ENCODE measurements at places on chromosomes 4 and X.

DNA sequence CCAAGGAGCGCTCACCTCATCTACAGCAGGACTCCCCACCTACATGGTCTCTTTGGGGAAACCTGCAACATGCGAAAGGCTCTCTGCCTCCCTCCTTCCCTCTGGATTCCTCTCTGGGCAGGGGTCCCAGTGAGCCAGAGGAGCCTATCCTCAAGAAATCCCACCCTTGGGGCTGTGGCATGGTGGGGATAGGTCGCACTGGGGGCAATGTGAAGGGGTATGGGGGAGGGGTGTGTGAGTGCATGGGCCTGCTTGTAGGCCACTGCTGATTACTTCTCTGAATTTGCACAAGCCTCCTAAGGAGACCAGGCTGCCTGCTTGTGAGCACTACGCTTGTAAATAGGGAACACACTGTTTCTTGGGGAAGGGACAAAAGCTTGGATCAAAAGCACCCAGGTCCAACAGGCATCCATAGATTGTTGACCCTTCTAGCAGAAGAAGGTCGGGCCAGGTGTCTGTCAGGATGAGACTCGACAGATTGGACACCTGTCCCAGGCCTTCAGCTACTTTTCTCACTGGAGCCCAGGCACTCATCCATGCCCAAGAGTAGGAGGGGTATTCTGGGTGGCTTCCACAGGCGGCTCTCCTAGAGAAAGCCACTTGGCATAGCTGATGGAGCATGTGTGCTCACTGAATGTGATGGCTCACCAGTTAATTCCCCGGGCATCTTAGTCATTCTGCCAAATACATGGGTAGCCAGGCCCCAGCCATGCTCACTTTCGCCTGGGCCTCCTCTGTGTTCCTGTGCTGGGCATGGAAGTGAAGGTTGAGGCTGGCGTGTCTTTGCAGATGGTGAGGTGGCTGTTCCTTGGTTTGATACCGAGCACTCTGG, 75.0 kb downstream of the NBDY start:
- DNase-seq, result no peak

DNA sequence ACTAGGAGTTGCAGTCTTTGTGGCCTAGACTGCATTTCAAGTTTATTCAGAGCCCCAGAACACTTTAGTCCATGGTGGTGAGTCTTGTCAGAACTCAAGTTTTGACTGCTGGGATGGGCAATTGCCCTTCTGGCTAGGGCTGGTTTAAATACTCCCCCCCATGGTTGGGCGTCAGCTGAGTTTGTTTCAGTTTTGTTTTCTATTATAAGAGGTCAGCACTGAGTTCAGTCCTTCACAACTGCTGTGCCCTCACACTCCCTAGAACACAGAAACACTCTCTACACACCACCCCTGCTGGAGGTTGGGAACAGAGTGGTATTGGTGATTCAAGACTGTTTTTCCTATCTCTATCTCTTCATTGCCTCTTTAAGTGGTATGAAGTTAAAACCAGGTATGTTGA, 217.0 kb downstream of the GUCY2F start:
- no peak for DNase-seq

DNA sequence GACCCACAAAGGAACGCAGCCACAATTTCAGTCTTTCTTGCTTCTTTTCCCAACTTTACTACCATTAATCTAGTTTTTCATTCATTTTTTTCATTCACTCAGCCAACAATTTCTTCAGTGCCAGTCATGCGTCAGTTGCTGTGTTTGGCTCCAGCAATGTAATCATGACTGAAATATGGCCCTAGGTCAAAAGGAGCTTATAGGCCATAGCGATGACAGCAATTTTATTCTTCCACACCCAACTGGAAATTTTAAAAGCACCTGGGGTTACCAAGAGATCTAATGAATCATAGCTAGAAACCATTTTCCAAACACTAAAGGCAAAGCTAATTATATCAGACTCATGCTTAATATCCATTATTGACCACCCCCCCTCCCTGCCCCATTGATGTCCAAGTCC, 29.8 kb upstream of the C1QTNF7 start:
- no peak for DNase-seq

DNA sequence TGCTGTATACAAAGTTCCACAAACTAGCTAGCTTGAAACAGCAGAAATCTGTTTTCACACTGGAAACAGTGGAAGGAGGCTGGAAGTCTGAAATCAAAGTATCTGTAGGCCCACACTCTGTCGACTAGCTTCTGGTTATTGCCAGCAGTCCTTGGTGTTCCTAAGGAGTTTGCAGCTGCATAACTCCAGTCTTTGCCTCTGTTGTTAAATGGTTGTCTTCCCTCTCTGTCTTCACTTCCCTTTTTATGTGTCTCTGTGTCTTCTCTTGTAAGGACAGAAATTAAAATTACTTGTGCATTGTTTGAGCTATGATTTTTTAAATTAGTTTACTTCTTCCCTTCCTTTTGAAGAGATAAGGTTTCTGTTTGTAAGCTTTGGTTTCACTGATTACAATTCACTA, 8.2 kb downstream of the MTHFD2L start:
- DNase-seq, result no peak

- DNase-seq, result no peak
Measured at GRCh38 chrX:40437348-40437747, 143.4 kb upstream of the ATP6AP2 start.

DNA sequence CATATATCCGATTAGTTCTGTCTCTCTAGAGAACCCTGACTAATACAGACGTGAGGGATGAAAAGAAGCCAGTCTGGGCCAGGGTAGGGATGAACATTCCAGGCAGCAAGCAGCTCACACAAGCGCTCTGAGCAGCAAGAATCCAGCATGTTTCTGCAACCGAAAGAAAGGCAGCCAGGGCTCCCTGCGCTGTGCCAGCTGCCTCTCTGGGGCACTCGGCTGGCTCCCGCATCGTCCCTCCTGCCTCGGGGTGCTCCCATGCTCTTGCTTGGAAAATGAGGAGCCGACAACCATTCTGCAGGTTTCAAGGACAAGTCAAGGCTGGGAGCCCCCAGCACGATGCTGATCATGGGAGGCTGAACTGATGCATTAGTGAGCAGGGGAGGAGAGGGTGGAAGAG, 7.0 kb downstream of the JAKMIP1 start:
- no peak for DNase-seq

- no peak for DNase-seq
Measured at GRCh38 chr4:156946516-156947424, 24.8 kb downstream of the PDGFC start.

DNA sequence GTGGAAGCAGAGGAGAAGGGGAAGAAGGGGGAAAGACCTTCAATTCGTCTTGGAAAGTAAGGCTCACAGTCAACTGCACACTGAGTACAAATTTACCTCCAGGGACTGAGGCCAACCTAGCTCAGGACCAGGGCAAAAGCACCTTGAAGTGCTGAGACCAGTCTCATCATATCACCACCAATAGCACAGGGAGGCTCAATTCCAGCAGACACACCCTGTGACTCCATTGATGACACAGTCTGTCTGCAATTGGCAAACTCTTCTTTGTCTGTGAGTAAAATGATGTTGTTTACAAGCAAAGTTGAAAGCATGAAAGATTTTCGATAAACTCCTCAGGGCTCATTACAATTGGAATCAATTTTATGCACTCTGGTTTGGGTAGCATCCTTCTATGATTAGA, 32.3 kb downstream of the TRIML1 start:
- DNase-seq, result no peak

DNA sequence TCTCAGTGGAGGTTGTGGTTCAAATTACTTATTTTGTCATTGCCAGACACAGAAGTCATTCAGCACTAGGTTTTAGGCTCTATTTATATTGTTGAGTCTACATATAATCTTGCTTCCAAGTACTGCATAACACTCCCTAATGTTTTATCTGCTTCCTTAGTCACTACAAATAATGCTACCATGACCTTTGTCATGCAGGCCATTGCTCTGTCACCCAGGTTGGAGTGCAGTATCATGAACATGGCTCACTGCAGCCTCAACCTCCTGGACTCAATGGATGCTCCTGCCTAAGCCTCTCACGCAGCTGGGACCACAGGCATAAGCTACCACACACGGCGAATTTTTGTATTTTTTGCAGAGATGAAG, 23.5 kb upstream of the PDZD4 start:
- DNase-seq, result no peak

- DNase-seq, result no peak
Measured at GRCh38 chr4:2757426-2757825, 1.3 kb upstream of the TNIP2 start.

- no peak for DNase-seq
Measured at GRCh38 chr4:13541176-13541604, 3.1 kb downstream of the NKX3-2 start.

GRCh38 chr4:139672215-139672614, 6.6 kb downstream of the MGST2 start:
- no peak for DNase-seq

DNA sequence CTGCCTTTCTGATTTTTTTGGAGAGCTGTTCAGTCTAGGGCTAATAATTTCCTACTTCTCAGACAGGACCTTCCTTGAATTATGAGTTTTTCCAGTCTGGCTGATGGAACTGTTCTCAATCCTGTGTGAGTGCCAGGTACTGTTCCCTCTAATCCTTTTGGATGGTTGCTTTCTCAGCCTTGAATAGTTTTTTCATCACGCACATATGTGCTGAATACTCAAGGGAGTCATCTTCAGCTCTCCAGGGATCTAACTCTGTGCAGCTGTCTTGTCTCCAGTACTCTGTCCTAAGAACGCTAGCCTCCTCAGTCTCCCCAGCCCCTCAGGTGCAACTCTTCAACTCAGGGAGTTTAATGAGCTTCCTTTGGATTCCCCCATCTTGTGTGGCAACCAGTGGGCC, 93.2 kb downstream of the GASK1B start:
- no peak for DNase-seq

DNA sequence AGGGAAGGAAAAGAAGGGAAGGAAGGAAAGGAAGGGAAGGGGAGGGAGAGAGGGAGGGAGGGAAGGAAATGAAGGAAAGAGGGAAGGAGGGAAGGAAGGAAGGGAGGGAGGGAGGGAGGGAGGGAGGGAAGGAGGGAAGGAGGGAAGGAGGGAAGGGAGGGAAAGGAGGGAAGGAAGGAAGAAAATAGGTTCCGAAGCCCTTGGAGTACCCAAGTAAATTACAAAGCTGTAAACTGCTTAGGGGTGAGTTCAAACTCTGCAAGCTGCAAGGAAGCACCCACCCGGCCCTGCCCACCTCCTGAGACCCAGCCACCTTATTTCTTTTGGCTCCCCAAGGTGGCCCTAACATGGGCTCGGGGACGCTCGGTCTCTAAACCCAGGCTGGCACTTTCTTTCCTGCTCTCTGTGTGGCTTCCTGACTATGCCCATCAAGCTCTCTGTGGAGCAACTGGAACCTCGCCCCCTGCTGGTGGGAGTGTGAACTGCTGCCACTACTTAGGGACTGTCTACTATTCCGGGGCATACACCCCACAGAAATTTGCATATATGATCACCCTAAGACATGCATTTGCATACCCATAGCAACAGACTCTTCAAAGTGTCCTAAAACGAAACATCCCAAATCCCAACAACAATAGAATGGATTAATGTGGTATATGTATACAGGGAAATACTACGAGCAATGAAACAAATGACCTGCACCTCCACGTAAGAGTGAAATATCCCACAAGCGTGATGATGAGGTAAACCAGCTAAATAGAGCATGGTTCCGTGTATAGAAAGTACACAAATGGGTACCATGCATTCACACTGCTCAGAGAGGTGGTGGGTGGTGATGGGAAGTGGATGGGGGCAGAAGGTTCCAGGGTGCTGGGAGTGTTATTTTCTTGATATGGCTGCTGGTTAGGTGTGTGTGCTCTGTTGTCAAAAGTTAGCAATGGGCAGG, 151.7 kb upstream of the TBL1X start:
- DNase-seq, result peak; percentile 22

GRCh38 chrX:11665168-11666111, at the start of gene ARHGAP6:
Gene ARHGAP6 (minus strand): TSS chrX:11665920. CDS start chrX:11664828, 1,092 bp downstream.
- no peak for DNase-seq

DNA sequence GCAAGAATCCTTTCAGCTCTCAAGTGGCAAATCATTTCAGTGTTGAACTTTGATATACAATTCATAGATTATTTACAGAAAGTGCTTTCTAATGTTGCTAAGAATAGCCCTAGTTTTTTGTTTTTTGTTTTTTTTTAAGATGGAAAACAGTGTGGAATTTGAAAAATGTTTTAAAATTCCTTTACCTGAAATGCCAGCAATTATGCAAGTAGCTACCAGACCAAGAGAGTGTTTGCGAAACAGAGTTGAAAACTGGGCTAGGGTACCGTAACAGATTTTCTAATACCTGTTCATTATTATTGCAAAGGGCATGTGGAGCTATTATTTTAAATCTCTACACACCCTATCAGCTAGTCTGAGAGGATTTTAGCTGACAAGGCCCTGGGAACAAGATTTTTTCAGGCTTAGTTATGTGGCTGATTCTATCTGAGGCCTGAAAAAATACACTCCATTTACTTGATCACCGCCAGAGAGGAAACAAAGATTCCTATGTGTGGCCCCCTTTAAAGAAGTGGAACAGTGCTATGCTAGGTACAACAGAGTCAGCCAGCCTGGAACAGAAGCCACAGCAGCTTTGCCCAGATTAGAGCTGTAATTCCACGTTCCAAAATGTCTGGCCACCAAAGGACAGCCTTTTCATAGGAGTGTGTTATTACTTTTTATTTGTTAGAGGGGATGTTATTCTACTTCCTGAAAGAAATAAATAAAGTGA, 46.9 kb upstream of the SLC39A8 start:
- no peak for DNase-seq

DNA sequence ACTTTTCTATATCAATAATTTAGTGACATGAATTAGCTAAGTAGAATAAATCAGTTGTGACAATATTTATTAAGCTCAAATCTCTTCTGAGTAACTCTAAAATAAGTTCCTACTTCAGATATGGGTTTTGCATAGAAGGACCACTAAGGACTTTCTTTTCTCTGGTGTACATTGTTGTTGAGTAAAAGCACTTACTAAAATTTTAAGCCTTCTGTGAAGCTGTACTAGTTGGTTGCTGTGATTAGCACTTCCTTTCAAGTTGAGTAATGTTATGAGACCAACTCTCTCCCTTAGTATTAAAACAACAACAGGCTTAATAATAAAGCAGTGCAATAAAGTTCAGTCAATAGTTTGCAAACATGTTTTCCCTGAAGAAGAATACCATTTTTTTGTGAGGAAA, 667.4 kb upstream of the NDST4 start:
- DNase-seq, result no peak

- DNase-seq, result peak; percentile 7
Measured at GRCh38 chr4:5460106-5460801, 248.1 kb downstream of the EVC2 start.

DNA sequence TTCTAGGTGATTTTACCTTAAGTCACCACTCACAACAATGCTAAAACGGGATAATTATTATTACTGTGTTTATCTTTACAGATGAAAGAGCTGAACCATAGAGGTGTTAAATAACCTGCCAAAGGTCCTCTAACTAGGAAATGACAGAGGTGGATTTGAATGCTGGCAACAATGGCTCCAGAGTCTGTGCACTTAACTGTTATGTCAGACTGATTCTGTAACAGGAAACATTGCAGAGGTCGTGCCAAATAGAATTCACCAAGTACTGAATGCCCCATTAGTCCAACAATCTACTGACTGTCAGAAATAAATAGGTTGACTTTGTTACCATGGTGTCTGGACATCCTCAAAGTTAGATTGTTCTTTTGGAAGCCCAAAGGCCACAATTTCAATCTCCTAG, 20.9 kb upstream of the USP27X start:
- DNase-seq, result no peak

- DNase-seq, result no peak
Measured at GRCh38 chr4:98748609-98749008, 90.2 kb upstream of the TSPAN5 start.

- no peak for DNase-seq
Measured at GRCh38 chr4:25182937-25183336, 22.7 kb upstream of the SEPSECS start.

- DNase-seq, result peak; percentile 0
Measured at GRCh38 chr4:165502916-165503907, 124.4 kb downstream of the CPE start.
